ENCODE measurements at places on chromosomes 7 and 10. TPM values are rescaled to one million over a fixed set of nuclear protein-coding genes. Genes with fewer than 3 reads are reported as not detected.

The GRID2IP gene
- total RNA-seq, result 0.28 TPM

The CYP2C9 gene
- total RNA-seq, result not detected

The CADPS2 gene
- not detected for total RNA-seq

The LRRTM3 gene
- not detected for total RNA-seq

The DNAH11 gene
- 0.43 TPM for total RNA-seq

The GPR26 gene
- not detected for total RNA-seq

The ZSWIM8 gene
- 95.2 TPM for total RNA-seq

The SMKR1 gene
- total RNA-seq, result 1.3 TPM

The CYP2C19 gene
- not detected for total RNA-seq

The LEP gene
- not detected for total RNA-seq

The TSPAN12 gene
- not detected for total RNA-seq

The CYP2E1 gene
- 0.80 TPM for total RNA-seq

The ELN gene
- total RNA-seq, result not detected

The NEBL gene
- total RNA-seq, result not detected

The RASA4B gene
- total RNA-seq, result 18.0 TPM

The TAS2R39 gene
- not detected for total RNA-seq

The PALD1 gene
- total RNA-seq, result 1.1 TPM

The ZNF398 gene
- total RNA-seq, result 15.6 TPM

The SLC29A4 gene
- 1.6 TPM for total RNA-seq

The CHRM2 gene
- total RNA-seq, result not detected

The EBF3 gene
- total RNA-seq, result not detected

The ABCC2 gene
- total RNA-seq, result 2.5 TPM

The CREB5 gene
- not detected for total RNA-seq

The UCMA gene
- total RNA-seq, result not detected

The RAMP3 gene
- not detected for total RNA-seq

The MMD2 gene
- total RNA-seq, result not detected

The OPN1SW gene
- not detected for total RNA-seq

The SP4 gene
- 39.6 TPM for total RNA-seq

The PPP1R3C gene
- total RNA-seq, result 0.11 TPM

The PAX2 gene
- total RNA-seq, result not detected

The LLCFC1 gene
- total RNA-seq, result not detected

The SPDYE18 gene
- total RNA-seq, result 0.64 TPM

The LRRC4 gene
- 0.11 TPM for total RNA-seq

The ST8SIA6 gene
- 0.34 TPM for total RNA-seq

Measured in activated naive CD8-positive, alpha-beta T cell treated with anti-CD3 and anti-CD28 coated beads, Interleukin-2, amount 10 ng/mL, durations not matched to agents 7 days and 5 days (primary cell).